ENCODE measurements at places on chromosomes 12 and 14.
A peak's percentile ranks its signal among the peaks of the same experiment; 100 is the strongest.

GRCh38 chr12:81208187-81208911 lies 130.5 kb downstream of the ACSS3 start:
- DNase-seq: peak; percentile 88

GRCh38 chr12:116099652-116100432 lies 177.7 kb downstream of the MED13L start:
- DNase-seq: no peak

- DNase-seq: no peak
Observed at GRCh38 chr14:106845286-106846087, 1319.1 kb downstream of the TMEM121 start.

- DNase-seq: no peak
Observed at GRCh38 chr14:35964697-35965286, 138.7 kb downstream of the BRMS1L start.

DNA sequence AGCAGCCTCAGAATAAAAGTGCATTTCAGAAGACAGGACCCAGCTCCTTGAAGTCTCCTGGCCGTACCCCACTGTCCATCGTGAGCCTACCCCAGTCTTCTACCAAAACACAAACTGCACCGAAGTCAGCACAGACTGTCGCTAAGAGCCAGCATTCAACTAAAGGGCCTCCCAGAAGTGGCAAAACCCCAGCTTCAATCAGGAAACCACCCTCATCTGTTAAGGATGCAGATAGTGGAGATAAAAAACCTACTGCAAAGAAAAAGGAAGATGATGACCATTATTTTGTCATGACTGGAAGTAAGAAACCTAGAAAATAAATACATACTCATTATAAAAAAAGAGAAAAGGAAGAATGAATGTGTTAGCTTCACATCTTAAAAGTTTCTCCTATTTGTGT lies 51.1 kb downstream of the GAS2L3 start:
- DNase-seq: no peak

DNA sequence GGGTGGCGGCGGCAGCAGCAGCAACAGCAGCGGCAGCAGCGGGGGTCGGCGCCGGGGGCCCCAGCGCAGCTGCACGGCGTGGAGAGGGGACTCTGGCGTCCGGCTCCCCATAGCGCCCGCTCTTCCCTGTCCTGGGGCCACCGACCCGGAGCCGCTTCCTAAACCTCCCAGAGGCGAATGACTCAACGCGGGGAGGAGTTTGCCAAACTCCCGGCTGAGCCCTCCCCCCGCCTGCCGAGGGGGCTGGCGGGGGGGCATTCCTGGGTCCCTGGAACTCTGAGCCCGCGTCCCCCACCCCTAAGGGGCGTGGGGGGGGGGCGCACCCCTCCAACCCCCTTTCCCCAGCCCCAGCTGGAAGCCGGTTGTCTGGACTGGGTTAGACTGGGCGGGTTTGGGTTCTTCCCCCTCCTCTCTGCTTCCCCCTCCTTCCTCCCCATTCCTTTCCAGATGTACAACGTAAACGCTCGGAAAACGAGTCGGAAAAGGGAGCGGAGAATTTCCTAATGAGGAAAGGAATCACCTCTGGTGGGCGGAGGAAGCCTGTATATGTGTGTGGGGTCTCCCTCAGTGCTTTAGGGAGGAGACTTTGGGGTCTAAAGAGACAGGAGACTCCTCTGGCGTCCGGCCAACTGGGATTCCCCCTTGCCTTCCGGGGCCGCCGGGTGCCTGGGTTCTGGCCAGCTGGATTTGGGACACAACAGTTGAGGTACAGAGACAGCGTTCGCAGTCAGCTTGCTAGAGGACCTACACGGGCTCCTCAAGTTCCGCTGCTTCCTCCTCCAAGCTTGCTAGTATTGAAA lies at the start of gene ITGA5:
Gene ITGA5 (minus strand): TSS at position 179 of the 800 bp plus-strand sequence. CDS start 68 bp downstream, at position 111.
- no peak for DNase-seq

- DNase-seq: no peak
Observed at GRCh38 chr12:113758165-113758924, 207.8 kb downstream of the RBM19 start.

- no peak for DNase-seq
Observed at GRCh38 chr14:104865081-104865630, at the start of gene CEP170B. Gene CEP170B, plus strand, starts transcription at chr14:104865268. Its CDS starts 3,183 bp downstream, at chr14:104868451.

- no peak for DNase-seq
Observed at GRCh38 chr12:65133879-65134278, 12.8 kb upstream of the WIF1 start.

GRCh38 chr12:1594006-1594260 lies 448 bp downstream of the FBXL14 start:
- no peak for DNase-seq

GRCh38 chr12:51383269-51383905 lies 7.8 kb downstream of the GALNT6 start:
- no peak for DNase-seq

- DNase-seq: no peak
Observed at GRCh38 chr14:72033365-72033764, 101.1 kb downstream of the RGS6 start.

- no peak for DNase-seq
Observed at GRCh38 chr14:101351769-101352168, 209.5 kb upstream of the DIO3 start.

- no peak for DNase-seq
Observed at GRCh38 chr12:53078425-53079225, 565 bp downstream of the SPRYD3 start.

DNA sequence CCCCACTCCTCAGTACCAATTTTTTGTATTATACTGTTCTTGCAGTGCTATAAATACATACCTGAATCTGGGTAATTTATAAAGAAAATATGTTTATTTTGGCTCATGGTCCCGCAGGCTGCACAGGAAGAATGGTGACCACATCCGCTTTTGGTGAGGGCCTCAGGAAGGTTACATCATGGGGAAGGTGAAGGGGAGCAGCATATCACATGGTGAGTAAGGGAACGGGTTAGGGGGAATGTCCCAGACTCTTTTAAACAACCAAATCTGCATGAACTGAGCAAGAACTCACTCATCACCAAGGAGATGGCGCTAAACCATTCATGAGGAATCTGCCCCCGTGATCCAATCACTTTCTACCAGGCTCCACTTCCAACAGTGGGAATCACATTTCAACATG lies 40.0 kb downstream of the OSBPL8 start:
- no peak for DNase-seq

DNA sequence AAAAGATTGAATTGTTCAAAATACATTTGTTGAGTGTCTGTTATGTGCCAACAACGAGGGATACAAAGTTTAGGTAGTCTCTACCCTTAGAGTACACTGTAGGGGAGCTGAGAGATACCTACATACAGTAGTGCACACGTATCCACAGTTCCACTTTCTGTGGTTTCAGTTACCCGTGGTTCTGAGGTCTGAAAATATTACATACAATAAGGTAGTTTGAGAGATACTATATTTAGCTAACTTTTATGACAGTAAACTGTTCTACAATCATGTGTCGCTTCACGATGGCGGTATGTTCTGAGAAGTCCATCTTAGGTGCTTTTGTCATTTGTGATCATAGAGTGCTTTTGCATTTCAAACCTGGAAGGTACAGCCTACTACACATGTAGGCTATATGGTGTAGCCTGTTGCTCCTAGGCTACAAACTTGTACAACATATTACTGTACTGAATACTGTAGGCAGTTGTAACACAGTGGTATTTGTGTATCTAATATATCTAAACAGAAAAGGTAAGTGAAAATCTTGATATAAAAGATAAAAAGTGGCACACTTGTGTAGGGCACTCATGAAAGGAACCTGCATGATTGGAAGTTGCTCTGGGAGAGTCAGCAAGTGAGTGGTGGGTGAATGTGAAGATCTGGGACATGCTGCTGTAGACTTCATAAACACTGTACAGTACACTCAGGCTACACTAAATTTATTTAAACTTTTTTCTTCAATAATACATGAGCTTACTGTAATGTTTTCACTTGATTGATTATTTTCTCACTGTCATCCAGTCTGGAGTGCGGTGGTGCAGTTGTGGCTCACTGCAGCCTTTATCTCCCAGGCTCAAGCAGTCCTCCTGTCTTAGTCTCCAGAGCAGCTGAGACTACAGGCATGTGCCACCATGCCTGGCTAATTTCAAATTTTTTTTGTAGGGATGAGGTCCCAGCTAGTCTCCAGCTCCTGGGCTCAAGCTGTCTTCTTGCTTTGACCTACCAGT lies 4.0 kb downstream of the CPSF6 start:
- no peak for DNase-seq

GRCh38 chr12:111905502-111905901 lies 63.5 kb downstream of the MAPKAPK5 start:
- DNase-seq: no peak

DNA sequence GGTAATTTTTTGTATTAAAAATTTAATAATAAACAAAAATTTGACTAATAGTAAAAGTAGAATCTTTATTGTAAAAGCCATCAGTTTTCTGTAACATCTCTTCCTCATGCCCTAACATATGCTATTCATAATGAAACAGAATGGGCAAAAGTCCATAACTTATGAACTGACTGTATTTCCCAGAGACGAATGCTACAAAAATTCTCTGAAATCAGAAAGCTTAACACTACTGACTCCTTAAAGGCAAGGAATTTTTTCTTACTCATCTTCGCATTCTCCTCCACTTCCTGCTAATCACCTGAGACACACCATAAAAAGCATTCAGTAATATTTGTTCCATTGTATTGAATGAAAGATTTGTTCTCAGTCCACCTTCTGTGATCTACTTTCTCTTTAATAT lies 17.6 kb downstream of the MON2 start:
- no peak for DNase-seq

GRCh38 chr12:5715021-5715420 lies 230.0 kb downstream of the ANO2 start:
- DNase-seq: no peak

- DNase-seq: no peak
Observed at GRCh38 chr12:49482095-49483051, 56.5 kb upstream of the KCNH3 start.

DNA sequence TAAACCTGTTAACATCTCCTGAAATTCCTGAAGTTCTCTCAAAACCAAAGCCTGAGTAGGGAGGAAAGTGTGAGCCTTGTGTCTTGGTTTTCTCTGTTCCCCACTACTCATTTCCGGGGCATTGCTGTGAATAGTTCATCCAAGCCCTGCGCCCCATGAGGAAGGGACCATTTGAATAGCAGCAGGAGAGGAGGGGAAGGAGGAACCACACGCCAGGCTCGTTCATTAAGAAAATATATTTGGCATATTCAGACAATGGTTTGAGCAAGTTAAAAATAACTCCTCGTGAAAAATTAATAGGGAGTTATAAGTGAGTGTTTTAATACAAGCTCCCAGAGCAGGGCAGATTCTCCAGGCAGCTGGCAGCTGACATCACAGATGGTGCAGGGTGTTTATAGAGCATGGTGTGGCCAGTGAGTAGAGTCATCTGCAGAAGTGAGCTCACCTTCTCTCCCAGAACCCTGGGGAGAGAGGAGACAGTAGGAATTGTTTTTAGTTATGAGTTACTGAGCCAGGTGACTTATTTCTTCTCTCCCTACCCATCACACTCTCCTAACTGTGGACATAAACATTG lies 29.5 kb upstream of the CISTR start:
- no peak for DNase-seq

- no peak for DNase-seq
Observed at GRCh38 chr14:50529288-50530179, 2.8 kb downstream of the MAP4K5 start.

DNA sequence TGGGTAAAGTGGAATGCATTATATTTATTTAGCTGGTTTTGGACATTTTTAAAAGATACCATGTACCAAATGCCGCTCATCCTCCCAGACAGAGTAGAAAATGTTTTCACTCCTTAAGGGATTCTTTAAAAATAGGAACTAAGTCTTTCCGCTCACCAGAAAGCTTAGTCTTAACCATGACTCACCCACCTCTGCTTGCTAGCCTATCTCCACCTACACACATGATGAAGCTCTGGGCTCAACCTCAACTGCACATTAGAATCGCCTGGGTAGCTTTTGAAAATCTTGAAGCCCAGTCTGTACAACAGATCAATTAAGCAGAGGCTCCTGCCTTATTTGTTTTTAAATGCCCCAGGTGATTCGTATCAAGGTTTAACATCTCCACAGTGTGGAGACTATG lies 260.5 kb downstream of the NEDD1 start:
- DNase-seq: no peak

- DNase-seq: no peak
Observed at GRCh38 chr14:98906123-98906995, 365.6 kb downstream of the BCL11B start.

DNA sequence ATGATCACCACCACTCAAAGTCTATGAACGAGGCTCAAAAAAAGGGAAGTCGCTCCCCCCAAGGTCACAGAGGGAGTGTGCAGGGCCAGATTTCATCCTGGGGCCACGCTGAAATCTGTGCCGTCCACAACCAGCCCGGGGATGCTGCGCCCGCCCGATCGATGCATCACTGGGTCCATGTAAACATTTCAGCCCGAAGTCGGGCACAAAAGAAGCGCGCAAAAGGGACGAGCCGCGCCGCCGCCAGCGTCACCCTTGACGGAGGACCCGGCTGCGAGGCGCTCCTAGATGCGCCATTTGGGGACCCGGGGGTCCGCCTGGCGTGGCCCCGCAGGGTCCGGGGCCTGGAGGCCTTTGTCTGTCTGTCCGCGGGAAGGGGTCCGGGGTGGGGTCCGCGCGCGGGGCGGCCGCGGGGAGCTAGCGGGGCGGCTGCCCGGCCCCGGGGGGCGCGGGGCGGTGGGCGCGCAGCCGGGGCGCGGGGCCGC lies 503 bp downstream of the FBXO21 start:
- no peak for DNase-seq

GRCh38 chr14:64442300-64442988 lies 22.9 kb upstream of the AKAP5 start:
- DNase-seq: no peak
